ENCODE measurements at places on chromosomes 5 and 9.

- DNase-seq: no peak
Observed at GRCh38 chr5:43352131-43352530, 38.9 kb upstream of the HMGCS1 start.

DNA sequence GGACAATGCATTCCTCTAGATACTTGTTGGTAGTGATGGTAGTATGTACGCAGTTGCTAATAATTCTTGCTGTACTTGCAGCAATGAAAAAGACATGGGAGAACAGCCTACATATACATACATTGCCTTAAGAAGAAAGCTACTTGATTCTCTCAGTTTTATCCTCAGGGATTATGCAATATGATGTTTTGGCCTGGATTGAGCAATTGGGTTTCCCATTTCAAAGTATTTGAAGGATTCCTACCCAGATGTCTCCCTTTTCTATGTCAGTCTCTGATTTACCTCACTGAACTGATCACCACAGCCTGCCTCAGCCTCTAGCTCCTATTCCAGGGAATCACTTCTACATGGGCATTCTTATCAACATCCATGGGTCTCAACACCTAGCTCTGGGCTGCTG lies 210.1 kb upstream of the CDH10 start:
- no peak for DNase-seq

- DNase-seq: no peak
Observed at GRCh38 chr5:125154301-125155110, 408.1 kb upstream of the ZNF608 start.

DNA sequence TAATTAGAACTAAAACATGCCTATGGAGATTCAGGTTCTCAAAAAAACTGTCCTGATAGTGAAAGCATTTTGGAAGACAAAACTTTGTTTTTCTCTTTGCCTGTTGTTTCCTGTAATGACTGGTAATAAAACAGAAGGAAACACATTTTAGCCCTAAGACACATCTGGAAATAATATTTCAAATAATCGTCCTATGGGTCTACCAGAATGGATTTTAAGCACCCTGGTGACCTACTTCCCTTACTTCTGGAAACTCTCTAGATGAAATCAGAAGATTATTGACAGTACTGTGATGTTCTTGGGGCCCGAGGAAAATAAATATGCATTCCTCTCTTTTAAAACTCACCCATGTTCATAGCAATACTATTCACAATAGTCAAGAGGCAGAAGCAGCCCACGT lies 110.1 kb upstream of the TLE4 start:
- DNase-seq: no peak

DNA sequence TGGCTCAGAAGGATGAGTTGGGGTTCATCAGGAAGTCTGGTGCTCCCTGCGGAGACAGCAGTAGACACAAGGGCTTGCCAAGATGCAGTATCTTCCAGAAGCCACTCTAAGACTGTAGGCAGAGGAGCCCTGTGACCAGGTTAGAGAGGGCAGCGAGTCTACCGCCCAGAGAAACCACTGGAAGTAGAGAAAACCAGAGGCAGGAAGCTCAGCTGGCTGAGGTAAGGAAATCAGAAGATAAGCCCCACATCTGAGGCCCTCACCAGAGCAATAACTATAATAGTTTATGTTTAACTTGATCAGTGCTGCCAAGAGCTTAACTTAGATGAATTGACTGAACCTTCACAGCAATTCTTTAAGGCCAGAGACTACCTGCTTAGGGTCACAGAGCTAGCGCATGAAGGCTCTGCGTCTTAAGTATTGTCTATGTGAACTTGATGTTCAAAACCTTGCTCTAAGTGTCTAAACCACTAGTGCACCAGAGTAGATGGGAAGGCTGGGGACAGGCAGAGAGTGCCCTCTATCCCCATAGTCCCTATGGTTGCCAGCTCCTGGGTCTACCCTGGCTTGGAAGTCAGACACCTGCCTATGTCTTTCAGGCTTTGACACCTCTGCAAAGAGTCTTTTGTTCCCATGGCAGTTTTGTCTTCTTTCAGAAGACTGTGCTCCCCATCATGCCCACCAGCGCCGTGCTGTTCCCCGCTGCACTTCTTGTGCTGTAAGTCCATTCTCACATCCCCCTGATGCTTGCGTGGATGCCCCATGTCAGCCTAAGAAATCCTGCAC lies 228.2 kb upstream of the KLF4 start:
- DNase-seq: no peak

DNA sequence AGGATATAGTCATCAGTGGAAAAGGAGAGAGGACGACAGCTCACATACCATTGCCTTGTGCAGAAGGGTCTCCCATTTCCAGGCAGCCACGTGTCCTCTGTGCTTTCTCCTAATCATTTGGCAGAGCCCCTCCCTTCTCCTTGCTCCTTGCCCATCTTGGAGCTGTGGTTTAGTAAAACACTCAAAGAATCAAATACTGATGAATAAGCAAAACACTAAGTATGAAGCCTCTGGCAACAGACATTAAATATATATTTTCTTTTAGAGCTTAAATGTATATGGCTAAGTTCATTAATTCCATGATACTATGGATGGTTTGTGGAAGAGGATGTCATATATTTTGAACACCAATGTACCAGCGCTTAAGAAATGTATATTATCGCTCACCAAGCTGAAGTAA lies 278.5 kb downstream of the SAXO1 start:
- DNase-seq: no peak

- no peak for DNase-seq
Observed at GRCh38 chr9:33184963-33185362, 17.8 kb upstream of the B4GALT1 start.

- DNase-seq: no peak
Observed at GRCh38 chr9:105541838-105542237, 16.1 kb upstream of the FKTN start.

- no peak for DNase-seq
Observed at GRCh38 chr5:106637275-106637674, 1033.5 kb downstream of the EFNA5 start.

- no peak for DNase-seq
Observed at GRCh38 chr5:81633891-81634290, 117.0 kb downstream of the SSBP2 start.

- no peak for DNase-seq
Observed at GRCh38 chr5:133934822-133935666, 33.4 kb downstream of the C5orf15 start.

DNA sequence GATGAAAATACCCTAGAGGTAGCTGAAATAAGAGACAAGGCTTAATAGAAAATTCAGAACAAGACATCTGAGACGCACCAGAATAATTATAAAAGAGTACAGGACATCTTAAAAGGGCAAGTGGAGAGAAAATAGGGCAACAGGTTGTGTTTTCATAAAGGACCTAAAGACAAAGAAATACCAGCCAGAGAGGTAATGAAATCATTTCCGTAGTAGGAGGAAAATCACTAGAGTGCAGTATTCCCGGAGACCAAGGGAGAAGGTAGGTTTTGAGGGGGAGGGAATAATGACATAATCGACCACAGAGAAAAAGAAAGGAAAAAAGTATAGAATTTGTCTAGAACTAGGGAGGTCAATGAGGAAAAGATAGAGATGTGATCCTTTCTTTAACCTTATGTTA lies 26.2 kb upstream of the CTNNAL1 start:
- DNase-seq: no peak

GRCh38 chr9:78884611-78885150 lies 587.8 kb downstream of the PSAT1 start:
- no peak for DNase-seq

GRCh38 chr5:140926443-140927227 lies 536 bp downstream of the PCDHAC1 start:
- DNase-seq: peak; percentile 74

DNA sequence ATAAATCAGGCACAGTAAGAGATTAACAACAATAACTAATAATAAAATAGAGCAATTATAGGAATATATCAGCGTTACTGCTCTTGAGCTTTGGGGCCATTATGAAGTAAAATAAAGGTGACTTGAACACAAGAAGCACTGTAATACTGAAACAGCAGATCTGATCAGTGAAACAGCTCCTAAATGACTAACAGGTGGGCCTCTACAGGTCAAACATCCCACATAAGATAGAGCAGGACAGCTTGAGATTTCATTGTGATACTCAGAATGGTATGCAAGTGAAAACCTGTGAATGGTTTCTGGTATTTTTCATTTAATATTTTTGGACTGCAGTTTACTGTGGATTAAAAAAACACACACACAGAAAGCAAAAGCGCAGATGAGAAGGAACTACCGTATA lies 24.0 kb upstream of the MAP3K1 start:
- DNase-seq: no peak

DNA sequence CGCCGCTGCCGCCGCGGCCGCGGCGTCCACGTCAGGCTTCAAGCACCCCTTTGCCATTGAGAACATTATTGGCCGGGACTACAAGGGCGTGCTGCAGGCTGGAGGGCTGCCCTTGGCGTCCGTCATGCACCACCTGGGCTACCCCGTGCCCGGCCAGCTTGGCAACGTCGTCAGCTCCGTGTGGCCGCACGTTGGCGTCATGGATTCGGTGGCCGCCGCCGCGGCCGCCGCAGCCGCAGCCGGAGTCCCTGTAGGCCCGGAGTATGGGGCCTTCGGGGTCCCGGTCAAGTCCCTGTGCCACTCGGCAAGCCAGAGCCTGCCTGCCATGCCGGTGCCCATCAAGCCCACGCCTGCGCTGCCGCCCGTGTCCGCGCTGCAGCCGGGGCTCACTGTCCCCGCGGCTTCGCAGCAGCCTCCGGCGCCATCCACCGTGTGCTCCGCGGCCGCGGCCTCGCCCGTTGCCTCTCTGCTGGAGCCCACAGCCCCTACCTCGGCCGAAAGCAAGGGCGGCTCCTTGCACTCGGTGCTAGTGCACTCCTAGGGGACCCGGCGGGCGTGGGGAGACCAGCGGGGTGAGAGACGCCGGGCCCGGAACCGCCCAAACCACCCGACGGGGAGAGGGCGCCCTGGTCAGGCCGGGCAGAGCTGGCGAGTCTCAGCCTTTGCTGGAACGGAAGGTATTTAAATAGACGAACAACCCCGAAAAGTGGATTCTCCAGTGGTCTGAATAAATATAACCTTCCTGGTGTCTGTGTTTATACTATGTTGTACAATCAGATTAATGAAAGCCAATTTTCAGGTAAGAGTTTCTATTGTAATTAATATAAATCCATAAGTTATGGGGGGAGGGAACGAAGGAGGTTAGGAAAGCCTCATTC lies 1.2 kb downstream of the FOXB2 start:
- DNase-seq: no peak

DNA sequence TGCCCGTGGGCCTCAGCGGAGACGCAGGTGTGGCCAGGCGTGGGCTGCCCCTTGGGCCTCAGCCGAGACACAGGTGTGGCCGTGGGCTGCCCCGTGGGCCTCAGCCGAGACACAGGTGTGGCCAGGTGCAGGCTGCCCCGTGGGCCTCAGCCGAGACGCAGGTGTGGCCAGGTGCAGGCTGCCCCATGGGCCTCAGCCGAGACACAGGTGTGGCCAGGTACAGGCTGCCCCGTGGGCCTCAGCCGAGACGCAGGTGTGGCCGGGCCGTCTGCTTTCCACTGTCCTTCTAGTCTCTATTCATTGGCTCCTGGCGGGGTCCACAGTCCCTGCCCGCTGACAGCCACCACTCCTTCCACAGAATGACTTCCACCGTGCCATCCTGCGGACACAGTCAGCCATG lies 56.1 kb downstream of the KCNT1 start:
- DNase-seq: no peak

DNA sequence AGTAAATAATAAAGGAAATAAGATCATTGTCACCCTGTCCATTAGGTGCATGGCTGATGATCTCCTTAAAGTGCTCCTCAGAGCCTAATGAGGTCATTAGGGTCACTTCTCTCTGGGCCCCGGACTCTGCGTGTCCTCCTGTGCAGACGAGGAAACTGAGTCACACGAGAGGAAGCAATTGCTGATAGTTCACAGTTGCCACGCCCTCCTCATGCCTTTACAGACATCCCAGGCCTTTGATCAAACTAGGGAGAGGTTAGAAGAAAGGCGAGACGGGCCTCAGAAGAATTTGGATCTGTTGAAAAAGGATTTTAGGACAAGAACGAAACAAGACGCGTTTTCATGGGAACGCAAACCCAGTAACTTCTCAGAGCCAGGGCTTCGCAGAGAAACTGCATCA lies 32.0 kb upstream of the MSX2 start:
- DNase-seq: no peak
